ENCODE measurements at places on chromosomes 11 and 22.

GRCh38 chr11:116312570-116313391, 460.0 kb downstream of the BUD13 start:
- DNase-seq = no peak

- DNase-seq = no peak
Measured at GRCh38 chr22:17152971-17153370, 6.1 kb downstream of the HDHD5 start.

DNA sequence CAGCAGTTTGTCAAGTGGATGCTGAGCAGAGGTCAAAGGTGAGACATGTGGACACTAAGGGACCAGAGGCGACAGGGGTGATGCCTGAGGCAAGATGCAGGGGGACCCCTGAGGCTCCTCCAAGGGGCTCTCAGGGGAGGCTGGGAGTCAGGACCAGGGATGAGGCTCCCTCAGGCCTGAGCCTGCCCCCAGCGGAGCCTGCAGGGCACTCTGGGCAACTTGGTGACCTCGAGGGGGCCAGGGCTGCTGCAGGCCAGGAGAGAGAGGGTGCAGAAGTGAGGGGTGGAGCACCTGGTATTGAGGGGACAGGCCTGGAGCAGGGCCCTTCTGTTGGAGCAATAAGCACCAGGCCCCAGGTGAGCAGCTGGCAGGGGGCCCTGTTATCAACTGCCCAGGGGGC, 6.1 kb downstream of the EHBP1L1 start:
- DNase-seq = no peak

DNA sequence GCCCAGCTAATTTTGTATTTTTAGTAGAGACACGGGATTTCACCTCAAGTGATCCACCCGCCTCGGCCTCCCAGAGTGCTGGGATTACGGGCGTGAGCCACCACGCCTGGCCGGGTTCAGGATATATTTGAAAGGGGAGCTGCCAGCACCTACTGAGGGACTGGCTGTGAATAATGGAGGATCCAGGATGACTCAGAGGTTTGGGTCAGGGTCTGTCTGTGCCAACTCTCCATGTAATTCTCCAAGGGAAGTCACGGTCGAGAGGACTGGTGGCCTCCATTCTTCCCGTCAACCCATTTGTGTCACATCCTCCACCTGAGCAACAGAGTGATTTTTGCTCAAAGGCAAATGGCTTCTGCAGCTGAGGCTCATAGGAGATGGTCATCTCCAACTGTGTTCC, 3.6 kb upstream of the ARRB1 start:
- DNase-seq = no peak

- no peak for DNase-seq
Measured at GRCh38 chr11:15665368-15665871, 550.7 kb downstream of the INSC start.

All from epithelial cell of esophagus (primary cell).